ENCODE measurements at places on chromosomes 13 and 19.
A peak's percentile ranks its signal among the peaks of the same experiment; 100 is the strongest.

DNA sequence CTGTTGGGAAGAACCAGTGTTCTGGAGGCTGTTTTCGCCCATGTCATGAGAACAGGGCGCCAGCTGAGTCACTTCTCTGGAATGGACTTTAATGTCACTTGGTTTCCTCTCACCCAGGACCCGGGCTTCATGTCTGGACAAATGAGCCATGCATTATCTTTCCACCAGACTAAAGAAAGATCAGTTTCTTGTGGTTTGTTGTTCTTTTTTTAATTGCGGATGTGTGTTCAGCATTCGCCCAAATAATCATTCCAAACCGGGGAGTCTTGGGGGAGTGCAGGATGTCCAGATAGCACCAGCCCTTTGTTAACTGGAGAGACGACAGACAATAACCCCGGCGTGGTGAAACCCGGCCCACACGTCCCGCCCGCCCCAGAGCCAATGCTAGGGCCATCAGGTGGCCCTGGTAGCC lies 102.5 kb downstream of the COL4A2 start:
- DNase-seq, result no peak

DNA sequence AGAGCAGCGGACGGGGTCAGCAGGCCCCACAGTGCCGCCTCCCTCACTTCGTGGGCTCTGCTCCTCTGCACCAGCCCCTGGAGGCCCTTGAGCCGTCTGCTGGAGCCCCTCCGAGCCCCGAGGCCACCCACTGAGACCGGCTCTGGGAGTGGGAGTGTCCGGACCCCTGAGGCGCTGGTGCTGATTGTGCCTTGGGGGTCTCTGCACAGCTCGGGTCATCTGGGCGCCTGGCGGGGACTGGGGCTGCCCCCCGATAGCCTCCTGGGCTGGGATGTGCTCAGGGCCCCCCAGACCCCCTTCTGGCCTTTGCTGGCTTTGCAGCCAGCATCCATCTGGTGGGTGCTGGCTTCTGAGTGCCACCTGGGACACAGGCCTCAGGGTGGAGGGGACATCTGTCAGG lies 15.4 kb downstream of the CBARP start:
- no peak for DNase-seq

- DNase-seq, result no peak
These were observed 6.5 kb upstream of the TNFSF9 start for GRCh38 chr19:6524311-6524710.

- no peak for DNase-seq
These were observed 4.6 kb downstream of the CAPN12 start for GRCh38 chr19:38739440-38740256.

- peak; percentile 71 for DNase-seq
These were observed 5.5 kb upstream of the SAE1 start for GRCh38 chr19:47124937-47125668.

DNA sequence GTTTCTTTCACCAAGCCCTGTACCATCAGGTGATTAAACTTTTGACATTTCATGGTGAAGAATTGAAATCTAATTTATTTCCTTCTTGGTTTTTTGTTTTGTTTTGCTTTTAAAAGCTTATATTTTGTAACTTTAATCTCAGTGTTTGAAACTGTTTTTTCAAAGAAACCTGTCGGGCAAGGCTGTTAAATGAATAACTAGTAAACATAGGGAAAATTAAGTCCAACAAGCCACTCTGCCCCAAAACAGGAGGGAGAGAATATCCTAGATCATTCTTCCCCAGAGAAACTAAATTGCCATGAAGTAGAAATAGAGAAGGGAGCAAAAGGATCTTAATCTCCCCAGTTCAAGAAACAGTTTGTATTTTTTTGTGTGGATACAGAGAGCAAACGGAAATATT lies 98.2 kb downstream of the FREM2 start:
- DNase-seq, result no peak

- no peak for DNase-seq
These were observed 603.4 kb upstream of the PCDH9 start for GRCh38 chr13:67833564-67833963.

DNA sequence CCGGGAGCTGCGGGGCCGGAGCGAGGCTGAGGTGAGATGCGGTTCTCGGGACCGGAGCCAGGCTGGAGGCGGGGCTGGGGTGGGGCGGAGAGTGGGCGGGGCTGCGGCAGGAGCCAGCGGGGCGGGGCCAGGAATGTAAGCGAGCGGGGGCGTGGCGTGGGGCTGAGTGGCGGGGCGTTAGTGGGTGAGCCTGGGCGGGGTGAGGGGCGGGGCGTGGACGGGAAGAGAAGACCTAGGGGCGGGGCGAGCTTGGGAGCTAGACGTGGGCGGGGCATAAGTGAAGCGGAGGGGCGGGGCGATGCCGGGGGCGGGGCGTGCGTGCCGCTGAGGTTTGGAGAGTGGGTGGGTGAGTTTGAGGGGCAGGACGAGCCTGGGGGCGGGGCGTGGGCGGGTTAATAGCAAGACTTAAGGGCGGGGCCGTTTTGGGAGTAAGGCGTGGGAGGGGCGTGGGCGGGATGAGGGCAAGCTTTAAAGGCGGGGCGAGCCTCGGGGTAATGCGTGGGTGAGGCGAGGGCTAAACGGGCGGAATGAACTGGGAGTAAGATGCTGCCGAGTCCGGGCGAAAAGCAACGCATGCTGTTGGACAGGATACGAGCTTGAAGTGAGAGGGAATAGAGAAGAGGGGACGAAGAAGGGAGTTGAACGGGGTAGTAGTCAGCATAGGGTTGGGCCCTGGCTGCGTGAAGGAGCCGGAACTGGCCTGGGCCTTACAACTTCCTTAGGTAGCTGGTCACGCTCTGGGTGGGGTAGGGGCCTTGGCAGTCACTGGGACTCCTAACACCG lies 572 bp downstream of the SNAPC2 start:
- peak; percentile 95 for DNase-seq

GRCh38 chr13:88071371-88071770 lies 400.2 kb downstream of the SLITRK5 start:
- no peak for DNase-seq

All from muscle of arm (tissue), 14 donors.